ENCODE measurements at places on chromosomes 4 and X.

DNA sequence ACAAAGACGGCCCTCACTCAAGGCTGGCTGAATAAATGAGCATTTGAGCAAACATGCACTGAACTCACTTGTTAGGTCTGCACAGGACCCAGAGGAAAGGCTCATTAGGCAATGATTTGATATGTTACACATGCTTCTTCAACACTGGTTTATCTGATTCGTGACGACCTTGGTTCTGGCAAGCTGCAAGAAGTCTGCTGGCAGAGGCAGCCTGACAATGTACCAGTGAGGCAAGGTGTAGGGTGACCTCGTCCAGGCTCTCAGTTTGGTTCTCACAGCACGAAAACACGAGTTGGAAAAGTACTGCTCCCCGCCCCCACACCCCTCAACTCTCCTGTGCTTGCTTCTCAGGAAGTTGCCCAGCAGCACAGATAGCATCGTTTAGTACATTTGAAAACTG is 63.1 kb upstream of the CITED1 start:
- no peak for DNase-seq

DNA sequence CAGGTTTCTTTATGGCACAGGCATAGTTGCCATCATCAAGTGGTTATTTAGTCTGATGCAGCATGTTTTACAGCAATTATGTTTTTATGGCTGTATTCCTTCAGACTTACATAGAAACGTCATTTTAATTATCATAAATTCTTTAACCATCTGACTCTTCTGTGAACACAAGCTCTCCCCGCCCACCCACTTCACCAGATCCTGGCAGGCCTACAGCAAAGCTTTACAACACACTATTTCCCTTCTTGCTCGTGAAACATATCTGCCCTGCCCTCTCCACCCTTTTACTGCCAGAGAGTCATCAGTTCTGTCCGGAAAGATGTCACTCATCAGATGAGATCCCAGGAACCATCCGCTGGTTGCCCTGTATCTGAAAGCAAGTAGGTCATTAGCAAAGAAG is 120.5 kb downstream of the HS6ST2 start:
- DNase-seq, result no peak

- no peak for DNase-seq
These were observed 62.1 kb downstream of the USO1 start for GRCh38 chr4:75786526-75786925.

DNA sequence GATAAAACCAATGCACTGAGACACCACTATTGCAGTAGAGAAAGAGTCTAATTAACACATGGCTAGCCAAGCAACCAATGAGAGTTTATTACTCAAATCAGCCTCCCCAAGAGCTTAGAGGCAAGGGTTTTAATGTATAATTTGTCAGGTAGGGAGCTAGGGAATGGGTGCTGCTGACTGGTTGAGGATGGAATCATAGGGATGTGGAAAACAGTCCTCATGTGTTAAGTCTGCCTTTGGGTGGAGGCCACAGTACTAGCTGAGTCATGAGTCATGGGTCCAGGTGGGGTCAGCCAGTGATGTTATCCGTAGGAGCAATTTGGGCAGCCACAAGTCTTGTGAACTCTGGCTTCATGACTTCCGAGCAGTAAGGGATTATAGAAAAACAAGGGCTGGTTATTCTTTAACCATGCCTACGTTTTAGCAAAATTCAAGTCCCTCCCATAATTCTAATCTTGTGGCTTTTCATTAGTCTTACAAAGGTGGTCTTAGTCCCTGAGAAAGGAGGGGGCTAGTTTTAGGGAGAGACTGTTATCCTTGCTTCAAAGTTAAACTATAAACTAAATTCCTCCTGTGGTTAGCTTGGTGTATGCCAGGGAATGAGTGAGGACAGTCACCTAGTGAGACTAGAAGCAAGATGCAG is 25.1 kb upstream of the PLAC8 start:
- no peak for DNase-seq

- no peak for DNase-seq
These were observed 41.4 kb upstream of the PPP2R3B start for GRCh38 chrX:427812-428725.

DNA sequence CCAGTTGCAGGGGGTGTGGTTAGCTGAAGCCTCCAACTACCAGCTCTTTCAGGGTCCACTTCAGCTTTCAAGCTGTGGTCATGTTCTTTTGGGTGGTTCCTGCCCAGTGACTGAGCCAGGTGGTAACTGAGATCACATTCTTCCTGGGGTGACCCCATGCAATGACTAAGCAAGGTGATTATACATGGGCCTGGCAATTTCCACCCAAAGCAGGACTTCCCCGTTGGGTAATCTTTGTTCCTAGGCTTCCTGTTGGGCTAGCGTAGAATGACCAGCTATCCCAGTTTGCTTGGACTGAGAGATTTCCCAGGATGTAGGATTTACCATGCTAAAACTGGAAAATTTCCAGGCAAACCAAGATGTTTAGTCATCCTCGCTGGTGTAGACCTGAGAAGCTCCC is 18.4 kb upstream of the MAGEB17 start:
- no peak for DNase-seq

DNA sequence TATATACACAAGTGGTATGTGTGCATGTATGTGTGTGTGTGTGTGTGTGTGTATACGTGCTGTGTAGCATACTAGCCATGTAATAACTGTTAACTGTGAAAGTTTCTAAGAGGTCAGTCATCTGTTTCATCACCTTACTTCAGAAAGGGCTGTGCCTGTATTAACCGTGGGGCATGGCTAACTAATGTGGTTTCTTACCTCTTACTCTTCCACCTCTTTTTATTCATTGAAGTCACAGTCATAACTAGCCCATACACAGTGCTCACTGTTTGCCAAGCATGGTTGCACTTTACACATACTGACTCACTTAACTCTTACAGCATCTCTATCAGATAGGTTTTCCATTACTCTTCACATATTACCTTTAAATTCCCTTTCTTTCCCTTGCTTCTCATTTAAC is 23.7 kb upstream of the LRAT start:
- no peak for DNase-seq
